ENCODE measurements at places on chromosomes 6 and 20. TPM values are rescaled to one million over a fixed set of nuclear protein-coding genes. Genes with fewer than 3 reads are reported as not detected.

GRCh38 chr6:111269401-111269970, 182.2 kb downstream of the SLC16A10 start:
- no peak for DNase-seq

DNA sequence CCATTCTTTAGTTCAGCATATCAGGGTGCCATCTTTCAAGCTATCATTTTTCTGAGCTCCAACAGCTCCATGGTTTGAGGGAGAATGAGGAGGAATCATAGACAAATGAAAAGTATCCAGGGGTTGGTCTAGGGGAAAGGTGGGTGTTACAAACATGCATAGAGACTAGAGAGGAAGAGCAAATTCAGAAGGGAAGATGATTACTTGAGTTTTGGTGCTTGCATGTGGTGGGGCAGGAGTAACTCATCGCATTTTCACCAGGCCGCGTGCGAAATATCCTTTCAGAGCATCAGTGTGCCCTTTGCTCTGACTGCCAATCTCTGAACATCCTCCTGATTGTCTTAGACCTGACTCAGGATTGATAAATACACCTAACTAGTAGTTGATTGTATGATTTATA, 7.7 kb upstream of the BICRAL start:
- DNase-seq, result no peak

DNA sequence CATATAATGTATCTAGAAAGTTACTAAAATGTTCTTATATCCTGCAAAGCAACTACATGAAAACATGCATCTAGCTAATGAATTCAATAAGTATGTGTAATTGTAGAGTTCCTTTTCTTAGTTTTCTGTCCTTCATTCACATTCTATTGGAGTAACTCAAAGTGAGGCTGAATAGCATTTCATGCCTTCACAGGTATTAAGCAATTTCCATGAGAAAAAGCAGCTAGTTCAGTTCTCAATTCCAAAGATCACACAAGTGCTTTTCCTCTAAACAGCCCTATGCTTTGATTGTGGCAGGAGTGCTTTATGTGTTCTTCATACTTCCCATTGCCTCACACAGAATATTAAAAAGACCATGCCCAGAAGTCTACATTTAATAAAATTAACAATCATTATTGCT, 274.9 kb downstream of the RFPL4B start:
- DNase-seq, result peak; percentile 16

DNA sequence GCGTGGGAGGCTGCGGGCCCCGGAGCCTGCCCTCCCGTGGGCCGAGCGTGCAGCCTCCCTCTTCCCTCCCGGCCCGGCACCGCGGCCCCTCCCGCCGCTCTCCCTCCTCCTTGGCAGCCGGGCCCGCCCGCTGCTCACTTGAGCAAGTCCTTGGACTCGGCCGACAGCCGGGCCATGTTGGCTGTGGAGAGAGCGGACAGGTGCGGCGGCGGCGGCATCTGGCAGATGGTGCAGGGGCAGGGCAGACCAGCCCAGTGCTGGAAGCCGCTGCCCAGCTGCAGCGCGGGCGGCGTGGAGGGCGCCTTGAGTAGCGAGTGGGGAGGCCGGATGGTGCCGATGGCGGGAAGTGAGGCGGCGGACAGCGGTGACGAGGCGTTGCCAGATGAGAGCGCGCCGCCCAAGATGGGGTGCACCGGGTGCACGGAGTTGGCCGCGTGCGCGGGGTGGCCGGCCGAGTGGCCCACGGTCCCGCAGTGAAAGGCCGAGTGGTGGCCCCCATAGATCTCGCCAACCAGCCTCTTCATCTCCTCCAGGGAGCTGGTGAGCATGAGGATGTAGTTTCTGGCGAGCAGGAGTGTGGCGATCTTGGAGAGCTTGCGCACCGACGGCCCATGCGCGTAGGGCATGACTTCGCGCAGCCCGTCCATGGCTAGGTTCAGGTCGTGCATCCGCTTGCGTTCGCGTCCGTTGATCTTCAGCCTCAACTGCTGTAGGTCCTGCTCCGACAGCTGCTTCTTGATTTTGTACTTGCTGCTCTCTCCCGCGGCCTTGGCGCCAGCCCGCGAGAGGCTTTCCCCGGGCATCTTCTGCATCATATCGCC, 766 bp downstream of the OLIG3 start:
- no peak for DNase-seq

GRCh38 chr20:63701329-63702035, 5.0 kb downstream of the TNFRSF6B start:
- no peak for DNase-seq

DNA sequence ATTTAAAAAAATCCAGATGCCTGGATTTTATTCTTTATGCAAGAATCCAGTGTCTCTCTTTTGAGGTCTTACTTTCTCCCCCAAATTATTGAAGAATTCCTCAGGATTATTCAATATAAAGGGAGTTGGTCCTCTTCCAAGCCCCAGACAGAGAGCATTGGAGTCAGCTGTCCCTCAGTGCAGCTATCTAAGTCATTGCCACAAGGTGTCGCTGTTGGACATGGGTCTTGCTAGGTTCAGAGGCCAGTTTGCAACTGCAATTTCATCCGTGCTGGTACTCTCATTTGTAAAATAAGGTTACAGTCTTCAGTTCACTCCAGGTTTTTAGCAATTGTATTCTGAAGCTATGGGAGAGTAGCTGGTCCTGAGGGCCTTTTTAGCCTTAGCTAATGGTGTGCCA, 27.8 kb downstream of the CCN2 start:
- peak; percentile 79 for DNase-seq

CLIC5 gene
- 24.5 TPM for total RNA-seq

SPATS1 gene
- 0.63 TPM for total RNA-seq

DEFB132 gene
- total RNA-seq, result not detected

SOX18 gene
- total RNA-seq, result 0.06 TPM

DLK2 gene
- 4.4 TPM for total RNA-seq
